GM23248 (cell line): ENCODE measurements at places on chromosomes 3 and 15. TPM values are rescaled to one million over a fixed set of nuclear protein-coding genes. Genes with fewer than 3 reads are reported as not detected.

DNA sequence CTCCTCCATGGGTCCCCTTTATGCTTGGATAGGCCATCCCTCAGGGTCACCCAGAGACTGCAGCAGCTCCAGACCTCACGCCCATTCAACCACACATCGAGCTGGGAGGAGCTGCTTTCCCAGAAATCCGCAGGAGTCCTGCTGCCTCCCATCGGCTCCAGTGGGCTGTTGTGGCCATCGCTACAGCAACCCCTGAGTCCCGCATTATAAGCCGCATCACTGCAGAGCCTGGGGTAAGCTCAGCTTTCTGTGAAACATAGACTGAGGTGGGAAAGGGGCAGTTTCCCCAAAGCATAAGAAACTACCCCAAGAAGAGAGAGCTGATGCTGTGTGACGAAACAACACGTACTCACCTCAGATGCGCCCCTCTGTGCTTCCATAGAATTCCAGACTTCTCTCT is 35.7 kb downstream of the MRPL46 start:
- H3K4me1 ChIP-seq = no peaks in the 10 kb centered on the region
- no peak overlapping the region for H3K27ac ChIP-seq

GRCh38 chr15:36603987-36604386 is 24.6 kb downstream of the CDIN1 start:
- DNase-seq = no peak
- no peaks in the 10 kb centered on the region for H3K27me3 ChIP-seq
- no peak overlapping the region for H3K4me3 ChIP-seq
- H3K4me1 ChIP-seq = peaks cover 29% of the 10 kb centered on the region
- no peak overlapping the region for H3K27ac ChIP-seq

DNA sequence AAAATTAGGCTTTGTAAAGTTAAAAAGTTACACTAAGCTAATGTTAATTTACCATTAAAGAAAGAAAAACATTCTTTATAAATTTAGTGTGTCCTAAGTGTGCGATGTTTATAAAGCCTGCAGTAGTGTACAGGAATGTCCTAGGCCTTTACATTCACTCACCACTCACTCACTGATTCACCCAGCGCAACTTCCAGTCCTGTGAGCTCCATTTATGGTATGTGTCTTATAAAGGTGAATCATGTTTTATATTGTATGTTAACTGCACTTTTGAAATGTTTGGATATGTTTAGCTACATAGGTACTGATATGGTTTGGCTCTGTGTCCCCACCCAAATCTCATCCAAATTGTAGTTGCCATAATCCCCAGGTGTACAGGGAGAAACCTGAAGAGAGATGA is 549.7 kb upstream of the EPHA6 start:
- no peak overlapping the region for H3K4me3 ChIP-seq
- no peaks in the 10 kb centered on the region for H3K27me3 ChIP-seq
- no peaks in the 10 kb centered on the region for H3K36me3 ChIP-seq

DNA sequence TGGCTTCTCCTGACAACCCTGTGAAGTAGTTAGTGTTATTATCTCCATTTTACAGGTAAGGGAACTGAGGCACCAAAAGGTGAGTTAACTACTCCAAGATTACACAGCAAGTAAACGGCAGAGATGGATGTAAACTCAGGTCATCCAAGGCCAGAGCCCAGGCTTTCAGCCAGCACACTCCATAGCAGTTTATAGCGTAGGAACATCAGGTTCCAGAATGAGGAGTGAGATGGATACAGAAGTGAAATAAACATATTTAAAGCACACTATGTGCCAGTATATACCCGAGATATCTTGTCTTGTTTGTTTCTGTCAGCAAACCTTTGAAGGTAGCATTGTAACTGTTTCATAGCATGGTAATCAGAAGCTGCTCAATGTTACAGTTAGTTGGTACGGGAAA is 279.0 kb downstream of the OXSM start:
- no peaks in the 10 kb centered on the region for H3K27me3 ChIP-seq
- H3K36me3 ChIP-seq = no peaks in the 10 kb centered on the region
- H3K27ac ChIP-seq = no peak overlapping the region

DNA sequence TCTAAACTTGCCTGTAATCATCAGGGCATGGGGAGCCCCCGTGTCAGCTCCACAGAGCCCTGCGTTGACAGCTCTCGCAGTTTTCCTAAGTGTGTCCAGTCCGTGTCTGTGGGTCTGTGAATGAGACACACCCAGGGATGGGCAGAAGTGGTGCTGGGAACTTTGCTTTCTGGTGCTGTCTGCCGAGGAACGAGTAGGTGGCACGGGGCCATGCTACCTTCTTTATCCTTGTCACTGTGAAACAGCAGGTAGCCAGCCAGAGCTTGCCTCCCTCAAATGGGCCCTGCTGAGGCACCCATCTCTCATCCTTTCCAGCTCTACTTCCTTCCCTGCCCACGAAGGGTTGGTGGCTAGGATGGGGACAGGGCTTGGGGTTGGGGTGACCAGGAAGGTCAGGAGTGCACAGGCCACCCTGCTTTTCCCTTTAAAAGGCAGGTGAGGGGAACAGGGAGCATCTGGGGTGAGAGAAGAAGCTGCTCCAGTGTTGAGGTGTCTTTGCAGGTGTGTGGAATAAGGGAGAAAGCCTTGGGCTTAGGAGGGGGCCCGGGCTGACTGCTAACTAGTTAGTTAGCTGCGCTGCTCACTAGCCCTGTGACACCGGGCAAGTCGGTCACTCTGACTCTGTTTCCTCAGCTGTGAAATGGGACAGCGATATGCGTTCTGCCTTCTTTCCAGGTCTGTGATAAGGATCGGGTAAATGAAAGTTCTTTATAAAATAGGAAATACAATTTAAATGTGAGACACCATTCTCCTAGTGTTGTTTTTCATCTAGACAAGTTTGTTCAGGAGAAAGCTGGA is 27.9 kb downstream of the PDIA5 start:
- H3K4me3 ChIP-seq = no peak overlapping the region
- H3K36me3 ChIP-seq = peaks cover 8% of the 10 kb centered on the region; the same call in 1 of the 2 replicates
- no peak overlapping the region for H3K27ac ChIP-seq
- peaks cover 14% of the 10 kb centered on the region for H3K4me1 ChIP-seq
- no peak for DNase-seq
- no peaks in the 10 kb centered on the region for H3K27me3 ChIP-seq

DNA sequence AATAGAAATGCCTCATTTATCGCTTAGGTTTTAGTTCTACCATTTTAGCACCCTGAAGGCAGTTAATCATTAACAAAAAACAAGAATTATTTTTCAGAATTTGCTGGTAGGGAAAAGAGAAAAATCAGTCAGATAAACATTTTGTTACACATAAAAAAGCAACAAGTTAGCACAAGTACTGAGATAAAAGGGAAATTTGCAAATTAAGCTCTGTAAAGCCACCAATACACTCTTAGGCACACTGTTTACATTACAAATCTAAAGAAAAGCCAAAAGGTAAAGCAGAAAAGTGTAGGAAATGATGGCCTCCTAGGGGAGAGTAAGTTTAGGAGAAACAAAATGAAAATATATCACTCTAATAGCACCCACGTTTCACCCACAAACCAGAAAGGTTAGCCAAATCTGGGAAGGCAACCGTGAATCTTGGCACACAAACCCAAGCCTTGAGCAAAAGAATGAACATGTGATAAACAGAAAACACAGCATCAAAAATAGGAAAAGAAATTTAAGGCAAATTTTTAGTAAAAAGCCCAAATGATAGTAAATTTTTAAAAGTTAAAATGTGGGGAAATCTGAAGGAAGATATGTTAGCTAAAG is 1.6 kb upstream of the SATB1 start:
- no peak overlapping the region for H3K27ac ChIP-seq
- H3K4me3 ChIP-seq = no peak overlapping the region
- no peaks in the 10 kb centered on the region for H3K27me3 ChIP-seq
- H3K4me1 ChIP-seq = peaks cover 13% of the 10 kb centered on the region
- no peak for DNase-seq

DNA sequence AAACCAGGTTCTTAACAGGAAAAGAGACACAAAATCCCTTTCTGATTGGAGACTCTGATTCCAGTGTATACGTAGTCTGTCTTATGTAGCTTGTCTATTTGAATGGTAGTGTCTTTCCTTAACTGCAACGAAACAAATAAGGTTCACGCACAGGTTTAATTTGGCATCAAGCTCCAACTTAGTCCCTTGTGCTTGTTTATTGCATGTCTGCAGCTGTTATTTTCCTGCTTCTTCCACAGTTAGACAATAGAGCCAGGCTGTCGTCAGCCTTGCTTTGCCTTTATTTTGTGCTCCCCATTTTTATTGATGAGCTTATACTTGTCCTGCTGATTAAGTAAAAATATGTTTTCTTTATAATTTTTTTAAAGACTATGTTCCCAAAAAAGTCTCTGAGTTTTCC is 152.7 kb upstream of the CDIN1 start:
- no peaks in the 10 kb centered on the region for H3K27me3 ChIP-seq
- DNase-seq = no peak
- no peak overlapping the region for H3K4me3 ChIP-seq
- no peak overlapping the region for H3K27ac ChIP-seq

- no peaks in the 10 kb centered on the region for H3K27me3 ChIP-seq
- no peak for DNase-seq
- no peak overlapping the region for H3K4me3 ChIP-seq
- H3K4me1 ChIP-seq = no peaks in the 10 kb centered on the region
Observed at GRCh38 chr3:28903171-28903601, 377.7 kb upstream of the RBMS3 start.

GRCh38 chr15:81575436-81576123 is 201.6 kb upstream of the TMC3 start:
- no peak for DNase-seq
- H3K27me3 ChIP-seq = no peaks in the 10 kb centered on the region
- no peaks in the 10 kb centered on the region for H3K36me3 ChIP-seq
- H3K27ac ChIP-seq = no peak overlapping the region
- no peaks in the 10 kb centered on the region for H3K4me1 ChIP-seq
- H3K4me3 ChIP-seq = no peak overlapping the region

DNA sequence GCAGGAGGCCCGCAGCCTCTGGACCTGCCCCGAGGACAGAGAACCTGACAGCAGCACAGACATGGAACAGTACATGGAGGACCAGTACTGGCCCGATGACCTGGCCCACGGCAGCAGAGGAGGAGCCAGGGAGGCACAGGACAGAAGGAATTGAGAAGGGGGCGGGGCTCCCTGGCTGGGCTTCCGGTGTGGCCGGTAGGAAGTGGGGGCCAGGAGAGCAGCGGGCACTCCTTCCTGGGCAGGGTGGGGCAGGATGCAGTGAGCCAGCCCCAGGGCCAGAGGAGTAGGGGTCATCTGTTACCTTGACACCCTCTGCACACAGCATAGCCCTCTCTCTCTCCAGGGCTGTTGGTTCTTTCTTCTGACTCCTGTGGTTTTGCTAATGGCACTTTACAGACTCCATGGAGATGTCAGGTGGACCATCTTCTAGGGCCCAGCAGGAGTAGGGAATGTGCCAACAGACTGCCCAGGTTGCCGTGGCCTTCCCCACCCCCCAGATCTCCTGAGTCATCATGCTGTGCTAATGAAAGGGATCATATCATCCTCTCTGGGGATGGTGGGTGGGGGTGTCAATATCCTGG is 8.6 kb upstream of the ISG20 start:
- H3K27me3 ChIP-seq = no peaks in the 10 kb centered on the region
- H3K36me3 ChIP-seq = peaks cover 52% of the 10 kb centered on the region
- no peak overlapping the region for H3K4me3 ChIP-seq

DNA sequence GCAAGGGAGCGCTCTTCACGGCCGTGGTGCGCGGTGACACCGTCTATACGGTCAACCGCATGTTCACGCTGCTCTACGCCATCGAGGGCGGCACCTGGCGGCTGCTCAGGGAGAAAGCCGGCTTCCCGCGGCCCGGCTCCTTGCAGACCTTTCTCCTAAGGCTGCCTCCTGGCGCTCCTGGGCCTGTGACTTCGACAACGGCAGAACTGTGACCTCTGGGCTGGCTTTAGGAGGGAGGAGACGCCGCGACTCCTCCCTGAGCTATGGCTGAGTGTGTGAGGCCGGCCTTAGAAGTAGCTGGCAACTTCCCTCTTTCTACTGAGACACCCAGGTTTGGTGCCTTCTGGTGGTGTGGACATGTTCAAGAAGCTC is 1.4 kb downstream of the KBTBD13 start:
- no peak overlapping the region for H3K27ac ChIP-seq

GRCh38 chr3:9884555-9885165 is 4.6 kb upstream of the CIDEC start:
- peaks cover 15% of the 10 kb centered on the region for H3K4me1 ChIP-seq
- H3K4me3 ChIP-seq = peak overlapping the region; percentile 22; the same call in 1 of the 2 replicates
- H3K27me3 ChIP-seq = no peaks in the 10 kb centered on the region
- DNase-seq = peak; percentile 89
- peak overlapping the region; percentile 77 for H3K27ac ChIP-seq
- no peaks in the 10 kb centered on the region for H3K36me3 ChIP-seq

DNA sequence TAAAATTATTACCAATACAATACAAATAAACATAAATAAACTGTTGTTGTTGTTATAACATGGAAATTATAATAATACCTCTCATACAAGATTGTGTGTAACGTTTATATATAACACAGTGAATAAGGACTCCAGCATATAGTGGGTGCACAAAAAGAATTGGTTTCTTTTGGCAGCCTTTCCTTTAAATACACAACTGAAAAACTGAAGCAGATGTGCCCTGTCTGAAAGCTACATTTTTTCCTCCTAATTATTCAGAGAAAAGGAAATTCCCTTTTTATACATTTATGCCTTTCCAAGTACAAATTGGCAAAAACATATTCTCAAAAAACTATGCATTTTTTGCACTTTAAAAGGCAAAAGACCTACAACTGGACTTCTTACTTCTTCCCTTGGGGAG is 928.9 kb upstream of the NR2F2 start:
- no peak for DNase-seq
- H3K27ac ChIP-seq = no peak overlapping the region
- peaks cover 6% of the 10 kb centered on the region; the same call in 1 of the 2 replicates for H3K4me1 ChIP-seq
- H3K27me3 ChIP-seq = no peaks in the 10 kb centered on the region
- H3K4me3 ChIP-seq = no peak overlapping the region
- H3K36me3 ChIP-seq = no peaks in the 10 kb centered on the region

DNA sequence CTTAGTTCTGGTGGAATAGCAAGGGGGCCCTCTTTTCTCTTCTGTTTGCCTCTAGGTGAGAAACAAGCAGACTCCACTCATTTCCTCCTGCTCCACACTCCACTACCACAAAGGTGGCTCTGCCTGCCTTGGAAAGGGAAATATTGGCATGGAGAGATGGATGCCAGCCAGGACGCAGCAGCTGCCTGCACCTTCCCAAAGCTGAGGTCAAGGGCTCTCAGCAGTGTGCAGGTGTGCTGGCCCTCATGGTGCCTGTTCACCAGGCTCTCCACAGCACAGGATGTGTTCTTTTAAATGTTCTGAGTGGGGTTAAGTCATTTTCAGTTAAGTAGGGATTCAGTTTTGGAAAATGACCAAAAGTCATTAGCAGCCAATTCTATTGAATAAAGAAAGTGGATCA is 211.2 kb upstream of the STRIT1 start:
- H3K27me3 ChIP-seq = no peaks in the 10 kb centered on the region
- H3K4me3 ChIP-seq = no peak overlapping the region
- H3K27ac ChIP-seq = no peak overlapping the region
- no peaks in the 10 kb centered on the region for H3K36me3 ChIP-seq
- DNase-seq = no peak
- no peaks in the 10 kb centered on the region for H3K4me1 ChIP-seq

- no peak for DNase-seq
- no peaks in the 10 kb centered on the region for H3K4me1 ChIP-seq
- peaks cover 59% of the 10 kb centered on the region for H3K27me3 ChIP-seq
Observed at GRCh38 chr3:32831791-32832190, 14.0 kb downstream of the TRIM71 start.

GRCh38 chr3:29686889-29687592 is 406.2 kb downstream of the RBMS3 start:
- no peaks in the 10 kb centered on the region for H3K36me3 ChIP-seq
- peaks cover 45% of the 10 kb centered on the region for H3K4me1 ChIP-seq
- peak; percentile 78 for DNase-seq
- H3K4me3 ChIP-seq = no peak overlapping the region
- no peaks in the 10 kb centered on the region for H3K27me3 ChIP-seq
- H3K27ac ChIP-seq = peak overlapping the region; percentile 50

GABRA5 gene
- 0.22 and 0.25 TPM in 2 replicates for total RNA-seq

MESP2 gene
- total RNA-seq = not detected in 2 replicates

NOP10 gene
- 208 and 255 TPM in 2 replicates for total RNA-seq

STRIT1 gene
- not detected in 2 replicates for total RNA-seq

ALG1L2 gene
- total RNA-seq = not detected in 2 replicates

RAB6B gene
- total RNA-seq = 0.38 and 0.76 TPM in 2 replicates
